ENCODE measurements at places on chromosomes 2 and 18.
A peak's percentile ranks its signal among the peaks of the same experiment; 100 is the strongest.

GRCh38 chr2:69977906-69978482 lies 16.6 kb upstream of the ASPRV1 start:
- DNase-seq = no peak

DNA sequence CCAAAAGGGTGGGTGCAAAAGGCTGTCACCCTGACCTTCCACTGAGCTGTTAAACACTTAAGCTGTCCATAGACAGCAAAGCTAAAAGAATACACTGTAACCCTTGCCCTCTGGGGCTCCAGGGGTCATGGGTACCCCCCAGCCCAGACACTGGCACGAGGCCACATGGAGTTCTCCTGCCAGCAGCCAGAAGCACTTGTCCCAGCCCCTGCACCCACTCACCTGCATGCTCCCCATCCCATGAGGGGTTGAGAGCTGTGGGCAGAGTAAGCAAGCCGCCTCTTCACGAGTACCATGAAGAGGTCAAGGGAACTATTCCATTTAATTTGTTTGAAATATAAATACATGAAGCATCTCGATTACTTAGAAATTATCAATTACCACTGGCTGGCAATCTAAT lies 867.1 kb upstream of the ZEB2 start:
- no peak for DNase-seq

DNA sequence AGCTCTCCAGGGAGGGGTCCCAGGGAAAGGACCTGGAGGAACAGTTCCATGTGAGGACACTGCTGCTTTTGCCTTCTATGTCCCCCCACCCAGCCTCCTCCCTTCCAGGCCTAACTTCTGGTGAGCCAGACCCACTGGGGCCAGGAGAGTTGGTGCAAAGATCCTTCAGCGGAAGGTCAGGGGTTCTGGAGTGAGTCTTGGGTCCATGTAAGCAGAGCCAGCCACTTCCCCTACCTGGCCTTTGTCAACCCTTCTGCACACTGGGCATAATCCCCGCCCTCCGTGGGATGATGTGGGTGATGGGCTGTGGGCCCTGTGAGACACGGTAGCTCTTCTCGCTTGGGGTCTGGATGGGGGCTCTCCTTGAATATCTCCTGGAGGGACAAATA lies 76.9 kb downstream of the RHOB start:
- no peak for DNase-seq

DNA sequence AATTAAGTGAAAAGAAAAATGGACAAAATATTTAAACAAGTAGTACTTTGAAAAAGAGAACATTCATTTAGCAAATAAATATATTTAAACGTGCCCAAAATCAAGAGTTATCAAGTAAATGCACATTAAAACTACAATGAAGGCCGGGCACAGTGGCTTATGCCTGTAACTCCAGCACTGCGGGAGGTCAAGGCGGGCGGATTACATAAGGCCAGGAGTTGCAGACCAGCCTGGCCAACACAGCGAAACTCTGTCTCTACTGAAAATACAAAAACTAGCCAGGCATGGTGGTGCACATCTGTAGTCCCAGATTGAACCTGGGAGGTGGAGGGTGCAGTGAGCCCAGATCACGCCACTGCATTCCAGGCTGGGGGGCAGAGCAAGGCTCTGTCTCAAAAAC lies 9.8 kb downstream of the STAM2 start:
- no peak for DNase-seq

- DNase-seq = peak; percentile 52
Measured at GRCh38 chr2:224638301-224638823, 53.2 kb upstream of the CUL3 start.

- DNase-seq = no peak
Measured at GRCh38 chr18:13530879-13531387, 195.4 kb downstream of the FAM210A start.

- no peak for DNase-seq
Measured at GRCh38 chr2:31270822-31271231, 36.9 kb downstream of the EHD3 start.

GRCh38 chr2:96138179-96139145 lies at the start of gene ASTL:
Gene ASTL, minus strand, starts transcription at chr2:96138502. Its CDS starts 66 bp downstream, at chr2:96138436.
- peak; percentile 55 for DNase-seq

DNA sequence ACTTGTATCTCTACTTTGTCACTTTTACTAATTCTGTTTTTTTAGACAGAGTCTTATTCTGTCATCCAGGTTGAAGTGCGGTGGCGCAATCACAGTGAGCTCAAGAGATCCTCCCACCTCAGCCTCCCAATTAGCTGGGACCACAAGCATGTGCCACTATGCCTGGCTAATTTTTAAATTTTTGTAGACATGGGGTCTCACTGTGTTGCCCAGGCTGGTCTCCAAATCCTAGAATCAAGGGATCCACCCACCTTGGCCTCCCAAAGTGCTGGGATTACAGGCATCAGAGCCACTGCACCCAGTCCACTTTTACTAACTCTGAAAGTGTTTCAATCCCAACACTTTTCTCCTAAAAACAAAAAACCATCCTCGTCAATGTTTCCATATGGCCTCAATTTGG lies 94.9 kb downstream of the MALT1 start:
- no peak for DNase-seq

- DNase-seq = no peak
Measured at GRCh38 chr2:20247084-20247483, 22.2 kb upstream of the SDC1 start.
